ENCODE measurements at places on chromosomes 3 and 15. TPM values are rescaled to one million over a fixed set of nuclear protein-coding genes. Genes with fewer than 3 reads are reported as not detected.

TXNRD3 gene
- total RNA-seq = 15.3 TPM

- DNase-seq = no peak
These were observed 126.9 kb downstream of the CCNL1 start for GRCh38 chr3:157033001-157033400.

GRCh38 chr15:57323806-57324589 lies 52.3 kb upstream of the CGNL1 start:
- no peak for DNase-seq

DNA sequence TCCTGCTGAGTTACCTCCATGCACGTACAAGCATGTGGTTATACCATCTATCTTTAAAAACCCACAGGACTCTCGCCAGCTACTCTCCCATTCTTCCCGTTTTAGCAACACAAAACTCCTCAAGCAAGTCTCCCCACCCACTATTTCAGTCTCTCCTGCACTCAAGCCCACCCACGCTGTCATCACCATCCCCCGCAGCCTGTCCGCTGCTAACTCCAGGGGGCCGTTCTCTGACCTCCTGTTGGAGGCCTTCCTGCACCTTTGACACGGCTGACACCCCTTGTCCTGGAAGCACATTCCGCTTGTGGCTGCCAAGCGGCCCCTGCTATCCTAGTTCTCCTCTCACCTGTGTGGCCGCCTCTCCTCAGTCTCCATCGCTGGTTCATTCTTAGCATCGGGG lies 7.5 kb upstream of the PCSK6 start:
- no peak for DNase-seq

CKMT1B gene
- total RNA-seq = 6.7 TPM

- no peak for DNase-seq
These were observed 27.8 kb downstream of the WNT7A start for GRCh38 chr3:13851997-13852637.

KCNMB2 gene
- 15.4 TPM for total RNA-seq
